ENCODE measurements at places on chromosomes 2 and 18.

DNA sequence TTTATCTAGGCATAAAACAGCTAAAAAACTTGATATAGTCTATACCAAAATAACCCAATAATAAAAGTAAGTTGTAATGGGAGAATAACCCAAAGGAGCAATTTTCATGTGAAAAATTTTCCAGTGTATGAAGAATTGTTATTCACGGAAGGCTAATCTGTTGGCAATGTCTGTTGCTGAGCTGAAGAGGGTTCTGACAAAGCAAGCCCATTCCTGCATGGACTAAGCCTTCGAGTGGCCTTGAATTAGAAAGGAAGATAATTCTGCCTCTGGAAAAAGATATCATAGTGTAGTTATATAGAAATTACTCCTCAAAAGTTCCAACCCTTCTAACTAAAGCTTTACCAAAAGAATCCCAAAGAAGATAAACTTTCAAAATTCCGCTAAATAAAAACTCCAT lies 101.5 kb downstream of the MAP2 start:
- no peak for DNase-seq

- no peak for DNase-seq
These were observed 38.4 kb downstream of the CREG2 start for GRCh38 chr2:101348883-101349282.

- no peak for DNase-seq
These were observed 102.3 kb upstream of the CYRIA start for GRCh38 chr2:16767789-16768476.

GRCh38 chr2:236858661-236859060 lies 227.0 kb upstream of the COPS8 start:
- no peak for DNase-seq
